Stimulated activated CD4-positive, alpha-beta T cell treated with anti-CD3 and anti-CD28 coated beads, Interleukin-1b, Interleukin-23, amount 100 ng/mL, for 1 hour (primary cell): ENCODE measurements at places on chromosomes 4 and X.

- no peak for DNase-seq
These were observed 2.7 kb downstream of the GPRASP2 start for GRCh38 chrX:102714994-102715393.

GRCh38 chrX:10404436-10404835 is 215.9 kb downstream of the MID1 start:
- DNase-seq: no peak

DNA sequence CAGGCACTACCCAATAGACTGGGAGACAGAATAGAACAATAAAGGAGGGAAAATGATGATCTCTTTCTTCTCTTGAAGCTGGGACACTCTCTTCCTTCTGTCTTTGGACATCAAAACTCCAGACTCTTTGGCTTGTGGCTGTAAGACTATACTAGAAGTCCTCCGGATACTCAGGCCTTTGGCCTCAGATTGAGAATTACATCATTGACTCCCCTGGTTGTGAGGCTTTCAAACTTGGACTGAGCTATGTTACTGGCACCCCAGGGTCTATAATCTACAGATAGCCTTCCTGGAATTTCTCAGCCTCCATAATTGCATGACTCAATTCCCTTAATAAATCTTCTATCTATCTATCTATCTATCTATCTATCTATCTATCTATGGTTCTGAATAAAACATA is 294.2 kb upstream of the CT83 start:
- no peak for DNase-seq

- peak; percentile 37 for DNase-seq
These were observed 7.3 kb upstream of the OPN1LW start for GRCh38 chrX:154136627-154137161.

DNA sequence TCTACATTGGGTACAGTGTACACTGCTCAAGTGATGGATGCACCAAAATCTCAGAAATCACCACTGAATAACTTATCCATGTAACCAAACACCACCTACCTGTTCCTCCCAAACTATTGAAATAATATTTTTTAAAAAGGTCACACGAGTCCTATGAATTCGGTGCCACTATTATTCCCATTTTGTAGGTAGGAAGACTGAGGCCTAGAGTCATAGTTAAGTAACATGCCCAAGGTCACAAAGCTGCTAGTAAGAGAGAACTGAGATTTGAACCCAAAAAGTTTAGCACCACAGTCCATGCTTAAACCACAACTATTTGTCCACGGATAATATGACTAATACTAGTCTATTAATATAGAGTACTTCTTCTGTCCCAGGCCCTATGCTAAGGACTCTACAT is 2.7 kb downstream of the ARHGEF6 start:
- no peak for DNase-seq

- no peak for DNase-seq
These were observed 1.4 kb downstream of the HELT start for GRCh38 chr4:185019456-185020292.

DNA sequence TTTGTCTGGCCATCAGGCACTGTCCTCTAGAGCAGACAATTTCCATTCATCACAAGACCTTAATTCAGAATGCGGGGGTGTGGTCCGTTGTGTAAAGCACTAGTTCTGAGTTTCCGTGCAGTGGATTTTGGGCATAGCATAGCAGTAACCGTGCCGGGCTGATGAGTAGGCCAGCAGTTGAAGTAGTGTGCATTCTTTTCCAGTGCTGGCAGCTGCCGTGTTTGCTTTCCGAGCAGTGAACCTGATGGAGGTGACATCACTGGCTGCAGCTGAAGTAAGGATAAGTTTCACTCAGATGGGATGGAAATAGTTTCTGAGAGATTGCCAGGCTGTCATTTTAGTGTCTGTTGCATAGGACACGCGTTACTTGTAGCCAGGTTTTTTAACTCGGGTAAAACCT is 107.0 kb upstream of the STIM2 start:
- no peak for DNase-seq

DNA sequence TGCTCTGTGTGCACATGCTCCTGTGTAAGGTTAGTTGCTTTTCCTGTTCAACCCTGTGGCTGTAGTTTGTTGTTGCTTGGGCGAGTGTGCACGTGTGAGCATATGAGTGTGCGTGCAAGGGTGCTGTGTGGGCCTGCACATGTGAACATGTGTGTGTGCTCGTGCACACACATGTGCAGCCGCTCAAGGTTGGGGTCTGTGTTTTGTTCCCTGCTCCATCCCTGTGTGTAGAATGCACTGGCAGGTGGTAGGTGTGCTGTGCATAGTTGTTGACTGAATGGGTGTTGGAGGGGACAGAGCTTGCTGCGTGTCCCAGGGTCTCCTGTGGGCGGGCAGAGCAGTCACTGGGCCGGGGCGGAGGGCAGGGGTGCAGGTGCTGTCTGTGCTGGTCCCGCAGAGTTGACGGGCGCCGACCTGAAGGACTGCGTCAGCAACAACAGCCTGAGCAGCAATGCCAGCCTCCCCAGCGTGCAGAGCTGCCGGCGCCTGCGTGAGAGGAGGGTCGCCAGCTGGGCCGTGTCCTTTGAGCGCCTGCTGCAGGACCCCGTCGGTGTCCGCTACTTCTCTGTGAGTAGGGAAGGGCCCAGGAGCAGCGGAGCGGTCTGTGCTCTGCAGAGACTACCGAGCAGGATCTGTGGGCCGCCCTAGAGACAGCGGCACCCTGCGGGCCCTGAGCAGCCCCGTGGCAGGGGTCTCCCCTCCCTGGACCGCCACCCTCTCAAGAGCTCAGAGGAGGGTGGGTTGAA is 27.9 kb upstream of the HGFAC start:
- no peak for DNase-seq

DNA sequence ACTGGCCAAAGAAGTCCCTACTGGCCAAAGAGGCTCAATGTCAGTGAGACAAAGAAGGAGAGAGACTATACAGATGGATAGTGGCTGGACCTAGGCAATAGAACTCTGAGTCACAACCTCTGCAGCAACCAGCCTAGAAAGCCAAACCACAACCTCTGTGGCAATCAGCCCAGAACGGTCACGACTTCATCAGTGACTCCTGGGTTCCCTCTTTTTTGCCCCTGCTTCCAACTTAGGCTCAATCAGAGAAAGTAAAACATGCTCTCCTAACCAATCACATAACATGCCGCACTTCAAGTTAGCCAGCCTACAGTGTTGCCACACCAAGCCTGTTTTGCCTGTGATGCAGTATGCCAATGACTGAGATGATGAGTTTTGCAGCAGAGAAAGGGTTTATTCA is 203.4 kb downstream of the ANAPC10 start:
- DNase-seq: no peak

GRCh38 chr4:82584931-82585330 is 23.1 kb upstream of the TMEM150C start:
- no peak for DNase-seq

GRCh38 chrX:1424147-1424851 is 28.4 kb downstream of the ASMTL start:
- no peak for DNase-seq

- no peak for DNase-seq
These were observed 42.0 kb upstream of the USP9X start for GRCh38 chrX:41043196-41043595.

GRCh38 chr4:127179256-127180087 is 453.3 kb upstream of the INTU start:
- no peak for DNase-seq

DNA sequence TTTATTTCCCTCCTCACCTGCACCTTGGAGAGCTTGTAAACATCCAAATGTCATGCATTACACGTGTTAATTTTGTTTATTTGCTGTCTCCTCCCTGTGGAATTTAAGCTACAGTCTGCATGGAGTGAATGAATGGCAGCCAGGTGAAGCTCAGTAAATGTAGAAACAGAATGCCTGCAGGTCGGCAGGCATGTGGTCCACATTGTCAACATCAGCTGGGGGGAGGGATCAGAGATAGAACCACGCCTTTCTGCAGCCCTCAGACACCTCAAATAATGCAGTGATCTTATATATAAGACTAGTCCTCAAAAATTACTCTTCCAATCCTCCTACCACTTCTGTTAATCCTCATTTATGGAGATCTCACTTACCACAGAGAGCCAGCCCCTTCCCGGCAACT is 131.2 kb upstream of the KIT start:
- no peak for DNase-seq

DNA sequence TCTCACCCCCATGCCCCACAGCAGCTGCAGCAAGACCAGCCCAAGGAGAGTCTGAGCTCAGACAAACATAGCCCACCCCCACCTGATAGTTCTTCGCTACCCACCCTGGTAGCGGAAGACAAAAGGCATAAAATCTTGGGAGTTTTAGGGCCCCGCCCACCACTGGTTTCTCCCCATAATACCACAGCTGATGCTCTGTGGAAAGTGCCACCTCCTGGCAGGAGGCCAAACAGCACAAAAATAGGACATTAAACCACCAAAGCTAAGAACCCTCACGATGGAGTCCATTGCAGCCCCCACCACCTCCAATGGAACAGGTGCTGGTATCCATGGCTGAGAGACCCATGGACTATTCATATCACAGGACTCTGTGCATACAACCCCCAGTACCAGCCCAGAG is 226.7 kb downstream of the SNCA start:
- no peak for DNase-seq

- no peak for DNase-seq
These were observed 24.1 kb upstream of the MAGEC1 start for GRCh38 chrX:141879616-141880015.

- DNase-seq: no peak
These were observed 14.5 kb downstream of the GAB1 start for GRCh38 chr4:143351149-143351691.

GRCh38 chr4:11505221-11505971 is 76.7 kb upstream of the HS3ST1 start:
- DNase-seq: no peak

GRCh38 chr4:1239950-1240307 is 9.0 kb downstream of the CTBP1 start:
- DNase-seq: no peak

- DNase-seq: no peak
These were observed 34.4 kb downstream of the SLAIN2 start for GRCh38 chr4:48375651-48376304.

GRCh38 chr4:2263926-2264321 is 2.0 kb upstream of the MXD4 start:
- DNase-seq: no peak

GRCh38 chrX:41397768-41398167 is 49.4 kb upstream of the NYX start:
- no peak for DNase-seq

GRCh38 chr4:165070560-165070959 is 16.9 kb downstream of the TRIM75 start:
- DNase-seq: no peak

- no peak for DNase-seq
These were observed 55.0 kb downstream of the LRBA start for GRCh38 chr4:150960079-150960478.

- DNase-seq: no peak
These were observed 17.0 kb upstream of the LNX1 start for GRCh38 chr4:53608242-53608641.

DNA sequence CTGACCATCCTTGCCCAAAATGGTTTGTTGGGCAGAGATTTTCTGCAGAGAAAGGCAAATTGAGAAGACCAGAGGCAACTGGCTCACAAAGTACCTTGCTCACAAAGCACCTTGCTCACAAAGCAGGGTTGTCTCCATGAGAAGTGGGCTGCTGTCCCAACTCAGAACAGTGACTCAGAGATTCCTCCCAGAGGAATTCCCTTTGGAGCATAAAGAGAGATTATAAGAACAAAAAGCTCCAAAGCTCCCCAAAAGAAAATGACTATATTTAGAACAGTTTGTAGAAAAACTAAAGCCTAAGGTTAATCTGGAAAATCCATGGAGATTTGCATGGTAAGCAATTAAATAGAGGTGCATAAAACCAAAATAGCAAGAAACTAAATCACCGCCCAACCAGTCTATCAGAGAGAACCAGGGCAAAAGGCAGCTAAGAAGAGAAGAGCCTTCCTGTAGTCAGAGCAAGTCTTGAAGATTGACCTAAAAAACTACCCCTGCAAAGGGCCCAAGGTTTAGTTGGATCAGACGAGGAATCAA is 731.4 kb downstream of the FAT4 start:
- no peak for DNase-seq

- DNase-seq: no peak
These were observed 27.3 kb downstream of the TMEM184C start for GRCh38 chr4:147644471-147644870.

GRCh38 chrX:72158773-72159172 is 22.8 kb upstream of the PIN4 start:
- no peak for DNase-seq

DNA sequence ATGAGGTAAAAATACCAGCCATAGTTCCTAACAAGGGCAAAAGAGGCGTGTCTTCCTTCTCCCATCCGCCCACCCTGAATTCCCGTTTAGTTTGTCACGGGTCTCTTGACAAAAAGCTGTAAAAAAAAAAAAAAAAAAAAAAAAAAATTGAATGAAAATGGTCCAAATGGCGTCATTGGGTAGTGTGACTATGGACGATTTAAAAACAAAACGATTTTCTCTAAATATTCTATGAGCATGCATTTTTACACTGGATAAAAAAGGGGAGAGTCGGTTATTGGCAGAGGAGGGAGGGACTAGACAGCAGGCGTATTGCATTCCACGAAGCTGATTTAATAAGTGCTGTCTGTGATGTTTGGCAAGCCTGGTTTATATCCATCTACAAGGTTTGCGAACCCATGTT is at the start of gene FAM133A:
TSS of gene FAM133A (plus strand) at position 338 of the 403 bp plus-strand sequence. CDS start 35,214 bp downstream, outside the sequence.
- DNase-seq: no peak

GRCh38 chrX:2261831-2262667 is 238.7 kb downstream of the DHRSX start:
- DNase-seq: no peak

GRCh38 chr4:165539801-165540200 is 161.0 kb downstream of the CPE start:
- DNase-seq: no peak

GRCh38 chr4:162661913-162662312 is 498.1 kb upstream of the FSTL5 start:
- DNase-seq: no peak

GRCh38 chr4:151227731-151228130 is 49.2 kb upstream of the PRSS48 start:
- no peak for DNase-seq

DNA sequence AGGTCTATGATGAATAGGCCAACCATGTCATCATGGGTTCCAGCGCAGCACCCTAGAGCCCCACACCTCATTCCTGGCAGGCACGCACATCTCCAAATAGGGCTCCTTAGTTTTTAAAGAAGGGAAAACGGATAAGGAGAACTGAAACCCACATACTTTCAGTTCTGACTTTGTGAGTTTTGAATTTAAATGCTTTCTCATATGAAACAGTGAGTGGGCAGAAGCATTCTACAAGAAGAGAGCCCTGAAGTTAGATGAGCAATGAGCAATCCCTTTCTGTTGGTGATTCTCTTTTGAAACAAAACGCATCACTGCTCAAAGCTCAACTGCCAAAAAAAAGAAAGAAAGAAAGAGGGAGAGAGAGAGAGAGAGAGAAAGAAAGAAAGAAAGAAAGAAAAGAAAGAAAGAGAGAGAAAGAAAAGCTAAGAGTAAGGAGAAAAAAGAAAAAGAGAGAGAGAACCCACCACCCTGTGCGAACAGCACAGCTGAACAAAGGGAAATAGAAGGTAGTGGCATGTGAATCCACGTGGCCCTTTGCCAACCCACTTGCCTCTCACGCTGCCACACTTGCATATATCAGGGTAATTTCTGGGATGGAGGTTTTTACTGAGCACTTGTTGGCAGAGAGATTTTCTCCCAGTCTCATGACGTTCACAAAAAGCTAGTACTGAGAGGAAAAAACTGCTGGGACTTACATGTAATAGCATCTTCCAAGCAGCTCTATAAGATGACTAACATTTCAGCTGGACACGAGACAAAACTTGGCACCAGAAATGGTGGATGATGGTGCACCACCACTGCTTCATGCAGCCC is 31.0 kb downstream of the TMSB4X start:
- DNase-seq: no peak

GRCh38 chrX:152108527-152108926 is 29.9 kb downstream of the MAGEA10 start:
- DNase-seq: no peak

- DNase-seq: no peak
These were observed 279.6 kb upstream of the PITX2 start for GRCh38 chr4:110902500-110902899.
